ENCODE measurements at places on chromosomes 5 and 9.

DNA sequence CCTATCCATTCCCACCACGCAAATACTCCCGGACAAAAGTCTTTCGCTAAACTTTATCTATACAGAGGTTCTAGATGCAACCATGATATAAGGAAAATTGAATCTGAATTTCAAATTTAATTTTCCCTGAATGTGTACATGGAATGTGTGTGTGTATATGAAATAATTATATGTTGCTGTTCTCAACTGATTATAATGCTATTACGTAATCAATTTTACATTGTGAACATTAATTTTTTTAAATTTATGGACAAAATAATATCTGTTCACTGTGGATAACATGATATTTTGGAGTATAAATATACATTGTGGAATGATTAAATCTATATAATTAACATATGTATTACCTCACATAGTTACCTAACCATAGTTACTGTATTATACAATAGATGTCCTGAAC lies 1250.6 kb downstream of the EFNA5 start:
- DNase-seq = no peak

DNA sequence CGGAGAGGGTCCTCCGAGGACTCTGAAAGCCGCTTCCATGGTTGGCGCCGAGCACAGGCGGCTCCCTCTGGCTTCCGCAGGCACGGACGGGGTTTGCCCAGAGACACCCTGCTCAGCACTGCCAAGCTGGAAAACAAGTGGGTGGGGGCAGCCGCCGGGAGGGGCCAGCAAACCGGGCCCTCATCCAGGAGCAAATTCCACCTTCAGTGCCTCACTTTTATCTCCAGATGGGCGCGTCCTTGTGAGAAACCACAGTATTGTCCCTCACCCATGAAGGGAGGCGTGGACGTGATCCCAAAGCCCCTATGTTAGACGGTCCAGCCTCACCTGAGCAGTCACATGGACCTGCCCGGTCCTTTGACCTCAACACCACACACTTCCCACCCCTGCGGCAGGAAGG lies 29.0 kb downstream of the MED10 start:
- DNase-seq = no peak

- DNase-seq = no peak
These were observed 81.8 kb downstream of the RFX3 start for GRCh38 chr9:3444016-3444415.

DNA sequence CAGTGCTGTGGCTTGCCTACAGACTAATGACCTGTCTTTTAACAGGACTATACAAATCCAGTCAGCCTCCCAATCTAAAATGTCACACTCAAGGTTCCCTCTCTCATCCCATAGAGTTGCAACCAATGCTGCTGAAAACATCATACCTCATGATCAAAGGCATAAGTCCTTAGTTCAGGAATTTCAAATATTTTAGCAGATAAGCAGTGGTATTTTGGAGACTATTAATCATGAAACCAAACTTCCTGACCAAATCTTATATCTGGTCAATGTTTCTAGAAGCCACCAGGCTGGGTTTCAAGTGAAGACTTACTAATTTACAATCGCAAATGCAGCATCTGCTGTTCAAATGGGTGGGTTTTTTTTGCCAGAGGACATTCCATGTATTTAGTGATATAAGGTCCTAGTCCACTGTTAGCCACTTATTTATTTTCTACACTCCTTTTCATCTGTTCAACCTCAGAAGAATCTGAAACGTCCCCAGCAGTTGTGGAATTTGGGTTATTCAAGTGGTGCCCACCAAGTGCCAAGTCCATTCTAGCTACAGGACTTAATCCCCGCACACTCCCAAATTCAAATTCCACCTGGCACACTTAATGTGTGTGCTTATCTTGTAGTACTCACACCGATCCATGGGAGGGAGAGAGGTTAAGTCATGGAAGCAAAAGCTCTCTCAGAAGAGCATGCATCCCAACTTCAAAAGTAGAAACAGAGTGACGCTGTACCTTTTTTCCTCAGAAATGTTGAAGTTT lies 5.8 kb downstream of the TAS2R1 start:
- DNase-seq = no peak

DNA sequence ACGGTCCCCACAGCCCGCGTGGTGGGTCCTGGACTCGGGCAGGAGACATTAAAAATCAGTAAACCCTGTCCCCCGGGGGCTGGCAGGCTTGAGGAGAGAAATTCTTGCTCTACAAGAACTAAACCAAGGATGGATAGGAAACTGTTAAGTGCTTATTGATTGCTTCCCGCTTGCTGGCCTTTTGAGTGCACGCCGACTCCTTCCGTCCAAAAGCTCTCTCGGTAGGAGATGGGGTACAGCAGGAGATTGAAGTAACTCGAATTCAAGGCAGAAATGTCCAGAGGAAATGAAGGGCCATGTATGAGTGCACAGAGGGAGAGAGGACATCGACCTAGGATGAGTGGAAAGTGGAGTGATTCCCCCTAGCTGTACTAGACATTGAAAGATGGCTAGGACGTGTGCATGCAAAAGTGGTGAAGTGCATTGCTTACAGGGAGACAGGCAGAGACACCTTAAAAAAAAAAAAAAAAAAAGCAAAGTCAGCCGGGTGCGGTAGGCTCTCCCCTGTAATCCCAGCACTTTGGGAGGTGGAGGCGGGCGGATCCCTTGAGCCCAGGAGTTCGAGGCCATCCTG lies 923 bp downstream of the RECK start:
- DNase-seq = peak; percentile 34

DNA sequence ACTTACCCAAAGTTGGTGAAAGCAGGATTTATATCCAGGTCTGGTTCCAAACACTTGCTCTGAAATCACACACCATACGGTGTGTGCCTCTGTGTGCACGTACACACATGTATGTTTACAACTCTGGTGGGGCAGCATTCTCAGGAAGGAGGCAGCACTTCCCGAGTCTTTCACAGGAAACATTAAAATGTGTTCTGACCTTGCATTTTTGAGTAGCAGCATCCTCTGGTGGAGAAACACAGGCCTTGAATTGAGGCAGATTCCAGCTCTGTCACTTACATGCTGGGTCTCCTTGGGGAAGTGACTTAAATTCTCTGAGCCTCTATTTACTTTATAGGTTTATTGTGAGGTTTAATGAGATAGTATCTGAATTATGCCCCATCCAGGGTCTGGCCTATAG lies 126.4 kb downstream of the RGS3 start:
- DNase-seq = peak; percentile 59

DNA sequence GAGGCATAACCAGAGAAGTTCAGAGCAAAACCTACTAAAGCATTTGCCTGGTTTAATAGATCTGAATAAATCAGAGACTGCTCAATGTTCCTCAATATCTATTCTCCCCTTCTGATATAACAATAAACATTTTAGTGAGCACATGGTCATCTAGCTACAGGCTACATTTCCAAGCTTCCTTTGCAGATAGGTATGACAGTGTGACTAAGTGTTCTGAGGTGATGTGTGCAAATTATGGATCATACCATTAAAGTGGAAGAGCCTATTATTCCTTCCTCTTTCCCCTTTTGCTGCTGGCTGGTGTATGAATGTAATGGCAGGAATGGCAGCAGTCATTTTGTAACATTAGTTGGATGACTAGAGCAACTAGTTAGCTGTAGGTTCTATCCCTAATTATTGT lies 285.8 kb upstream of the RASA1 start:
- DNase-seq = no peak

GRCh38 chr5:148205044-148205806 lies 2.4 kb downstream of the SPINK6 start:
- DNase-seq = peak; percentile 48

All from suppressor macrophage (primary cell).